ENCODE measurements at places on chromosomes 2 and 18. TPM values are rescaled to one million over a fixed set of nuclear protein-coding genes. Genes with fewer than 3 reads are reported as not detected.

The UGT1A6 gene
- total RNA-seq = not detected

- peaks cover 4% of the 10 kb centered on the region for H3K36me3 ChIP-seq
- peaks cover 42% of the 10 kb centered on the region for H3K4me1 ChIP-seq
- H3K27me3 ChIP-seq = no peaks in the 10 kb centered on the region
- peak overlapping the region; percentile 94 for H3K4me3 ChIP-seq
These were observed 760 bp upstream of the CNOT11 start for GRCh38 chr2:101251844-101252407.

DNA sequence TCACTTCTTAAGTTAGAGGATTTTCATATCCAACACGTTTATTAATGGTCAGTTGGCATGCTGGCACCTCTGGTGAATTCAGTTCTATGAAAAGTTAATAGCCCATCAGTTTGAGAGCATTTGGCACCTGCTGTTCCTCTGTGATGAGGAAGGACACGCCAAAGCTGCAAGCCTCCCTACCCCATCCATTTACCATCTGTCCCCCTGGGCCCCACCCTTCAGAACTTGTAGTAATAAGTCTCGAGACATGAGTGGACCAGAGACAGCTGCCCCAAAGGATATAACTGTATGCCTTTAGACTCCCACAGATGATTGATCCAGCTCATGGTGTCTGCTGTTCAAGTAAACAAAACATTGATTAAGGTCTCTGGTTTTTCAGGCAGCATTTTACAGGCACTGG, 6.3 kb downstream of the OST4 start:
- H3K4me3 ChIP-seq = no peak overlapping the region
- no peak overlapping the region for H3K27ac ChIP-seq
- no peak for DNase-seq
- H3K36me3 ChIP-seq = peaks cover 12% of the 10 kb centered on the region
- H3K4me1 ChIP-seq = peaks cover 7% of the 10 kb centered on the region
- no peaks in the 10 kb centered on the region for H3K27me3 ChIP-seq

DNA sequence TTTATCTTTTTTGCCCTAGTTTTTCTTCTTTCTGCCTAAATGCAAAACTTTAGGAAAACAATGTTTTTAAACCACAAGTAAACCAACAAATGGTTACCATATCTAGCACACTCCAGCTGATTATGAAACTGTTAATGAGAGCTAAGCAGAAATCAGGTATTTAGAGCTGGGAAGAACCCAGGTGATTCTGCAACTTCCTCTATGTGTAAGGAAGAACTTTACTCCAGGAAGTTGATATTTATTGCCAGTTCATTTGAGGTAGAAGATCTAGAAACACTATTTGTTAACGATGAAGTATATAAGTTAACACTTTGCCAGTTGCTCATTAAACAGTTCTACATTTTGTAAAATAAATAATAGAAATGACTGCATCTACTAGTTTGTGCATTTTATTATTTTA, 409.7 kb downstream of the XIRP2 start:
- no peak overlapping the region for H3K27ac ChIP-seq
- no peak for DNase-seq
- H3K36me3 ChIP-seq = no peaks in the 10 kb centered on the region
- peaks cover 13% of the 10 kb centered on the region for H3K4me1 ChIP-seq

The GNLY gene
- not detected for total RNA-seq

- peaks cover 2% of the 10 kb centered on the region for H3K36me3 ChIP-seq
- H3K27me3 ChIP-seq = no peaks in the 10 kb centered on the region
- DNase-seq = no peak
- H3K4me1 ChIP-seq = peaks cover 46% of the 10 kb centered on the region
- H3K4me3 ChIP-seq = no peak overlapping the region
These were observed 35.9 kb downstream of the NCK2 start for GRCh38 chr2:105780606-105781005.

DNA sequence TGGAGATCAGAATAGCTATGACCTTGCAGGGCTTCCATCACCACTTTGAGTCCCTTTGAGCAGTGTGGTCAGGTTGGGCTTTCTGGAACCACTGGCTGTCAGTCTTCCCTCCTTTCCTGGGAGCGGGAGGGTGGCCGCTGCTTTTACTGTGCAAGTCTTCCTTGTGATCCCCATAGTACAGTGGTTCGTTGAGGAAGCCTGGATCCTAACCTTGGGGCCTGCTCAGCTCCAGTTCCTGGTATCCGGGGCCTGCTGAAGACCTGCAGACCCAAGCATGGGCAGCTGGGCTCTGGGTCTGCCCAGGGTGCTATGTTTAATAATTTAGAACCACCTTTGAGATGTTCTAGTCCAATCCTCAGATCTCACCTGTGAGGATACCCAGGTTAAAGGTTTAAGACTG, 104.2 kb downstream of the CLIP4 start:
- no peak overlapping the region for H3K4me3 ChIP-seq
- no peaks in the 10 kb centered on the region for H3K4me1 ChIP-seq
- H3K36me3 ChIP-seq = peaks cover 4% of the 10 kb centered on the region
- no peaks in the 10 kb centered on the region for H3K27me3 ChIP-seq
- DNase-seq = no peak
- no peak overlapping the region for H3K27ac ChIP-seq

GRCh38 chr2:210559182-210559581, 2.8 kb downstream of the CPS1 start:
- DNase-seq = no peak
- peaks cover 12% of the 10 kb centered on the region for H3K4me1 ChIP-seq
- H3K27ac ChIP-seq = no peak overlapping the region
- H3K36me3 ChIP-seq = no peaks in the 10 kb centered on the region

The HOXD10 gene
- total RNA-seq = not detected

The LCT gene
- total RNA-seq = 0.19 TPM

The UBXN2A gene
- 29.8 TPM for total RNA-seq

The NEU2 gene
- total RNA-seq = not detected

GRCh38 chr2:64929333-64929732, 59.9 kb upstream of the SLC1A4 start:
- H3K27ac ChIP-seq = no peak overlapping the region
- DNase-seq = no peak
- H3K4me1 ChIP-seq = no peaks in the 10 kb centered on the region
